ENCODE measurements at places on chromosomes 3 and 15.

- no peak for DNase-seq
Measured at GRCh38 chr3:167810236-167810635, 74.7 kb downstream of the SERPINI1 start.

- DNase-seq: no peak
Measured at GRCh38 chr3:4999531-5000184, 20.4 kb downstream of the BHLHE40 start.

DNA sequence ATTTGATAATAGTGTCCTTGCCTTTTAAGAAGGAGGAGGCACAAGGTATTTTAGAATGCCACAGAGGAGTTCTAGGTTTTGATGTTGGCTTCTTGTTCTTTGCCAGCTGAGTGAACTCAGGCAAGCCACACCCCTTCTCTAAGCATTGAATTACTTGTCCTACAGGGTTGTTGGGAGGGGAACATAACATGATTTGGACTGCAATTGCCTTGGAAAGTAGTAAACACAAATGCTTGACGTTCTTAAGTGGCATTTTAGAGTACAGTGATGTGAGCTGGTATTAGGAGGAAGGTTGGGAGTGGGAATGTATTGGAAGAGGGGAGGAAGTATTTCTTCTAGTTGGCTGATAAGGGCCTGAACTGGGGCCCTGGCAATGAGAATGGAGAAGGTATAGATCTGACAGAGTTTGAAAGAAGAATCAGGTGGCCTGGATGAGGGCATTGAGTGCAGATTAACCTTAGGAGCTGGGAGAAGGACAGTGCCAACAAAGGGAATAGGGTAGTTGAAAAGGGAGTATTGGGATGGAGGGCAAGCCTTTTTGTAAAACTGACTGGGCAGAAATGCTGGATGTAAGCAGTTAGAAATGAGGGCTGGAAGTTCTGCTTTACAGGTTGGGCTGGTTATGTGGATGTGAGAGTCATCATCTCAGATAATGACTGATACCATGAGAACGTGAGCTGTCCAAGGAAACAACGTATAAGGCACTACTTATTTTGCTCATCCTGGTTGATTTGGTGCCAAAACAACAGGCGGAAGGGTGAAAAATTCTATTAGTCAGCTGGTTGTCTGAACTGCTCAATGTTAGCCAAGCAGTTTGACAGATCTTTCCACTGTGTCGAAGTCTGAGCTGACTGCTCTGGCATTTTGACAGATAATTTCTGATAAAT, 16.7 kb downstream of the KAT2B start:
- no peak for DNase-seq

DNA sequence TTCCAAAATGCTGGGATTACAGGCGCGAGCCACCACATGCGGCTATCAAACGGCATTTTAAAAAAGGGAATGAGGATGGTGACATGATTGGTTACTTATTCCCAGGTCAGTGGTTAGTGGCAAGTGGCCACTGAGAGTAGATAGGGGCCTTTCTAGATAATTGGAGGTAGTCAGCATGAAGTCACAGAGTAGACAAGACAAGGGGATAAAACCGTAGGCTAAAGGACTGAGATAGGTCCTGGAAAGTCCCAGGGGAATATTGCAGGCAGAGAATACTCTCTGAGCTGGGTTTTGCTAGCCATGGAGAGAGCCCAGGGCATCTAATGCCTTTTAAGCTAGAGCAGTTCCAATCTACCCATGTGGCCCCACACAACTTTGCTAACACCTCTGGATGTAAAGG, 52.2 kb downstream of the KCNAB1 start:
- DNase-seq: no peak

DNA sequence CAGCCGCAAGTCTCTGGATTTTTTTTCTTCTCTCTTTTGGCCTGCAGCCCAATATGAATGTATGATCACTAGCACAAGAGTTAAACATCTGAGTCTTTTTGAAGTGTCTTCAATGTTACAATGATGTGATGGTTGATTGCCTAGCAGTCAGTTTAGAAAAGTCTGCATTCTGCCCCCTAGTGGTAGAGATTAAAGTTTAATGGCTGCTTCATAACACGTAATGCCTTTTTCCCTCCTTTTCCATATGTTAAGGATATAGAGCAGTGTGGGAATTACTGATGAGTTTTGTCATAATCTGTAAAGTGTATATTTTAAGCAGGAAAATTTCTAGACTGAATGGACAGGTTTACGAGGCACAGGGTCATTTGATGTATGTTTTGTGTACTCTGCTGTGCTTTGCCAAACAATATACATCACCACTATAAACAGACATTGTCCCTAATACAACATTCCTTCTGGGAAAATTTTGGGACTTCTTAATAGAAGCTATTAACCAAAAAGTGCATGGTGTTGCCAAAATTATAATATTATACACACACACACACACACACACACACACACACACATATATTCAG, 1038.5 kb upstream of the NR2F2 start:
- DNase-seq: peak; percentile 17

- no peak for DNase-seq
Measured at GRCh38 chr3:178777718-178778411, 241.6 kb downstream of the KCNMB2 start.

GRCh38 chr15:86373147-86373546, 293.5 kb downstream of the AGBL1 start:
- DNase-seq: no peak

- DNase-seq: peak; percentile 80
Measured at GRCh38 chr3:126679318-126679751, 24.4 kb upstream of the TXNRD3 start.

GRCh38 chr15:94532226-94532625, 300.9 kb downstream of the MCTP2 start:
- DNase-seq: no peak

- DNase-seq: peak; percentile 51
Measured at GRCh38 chr3:36729204-36730056, 34.9 kb downstream of the DCLK3 start.

DNA sequence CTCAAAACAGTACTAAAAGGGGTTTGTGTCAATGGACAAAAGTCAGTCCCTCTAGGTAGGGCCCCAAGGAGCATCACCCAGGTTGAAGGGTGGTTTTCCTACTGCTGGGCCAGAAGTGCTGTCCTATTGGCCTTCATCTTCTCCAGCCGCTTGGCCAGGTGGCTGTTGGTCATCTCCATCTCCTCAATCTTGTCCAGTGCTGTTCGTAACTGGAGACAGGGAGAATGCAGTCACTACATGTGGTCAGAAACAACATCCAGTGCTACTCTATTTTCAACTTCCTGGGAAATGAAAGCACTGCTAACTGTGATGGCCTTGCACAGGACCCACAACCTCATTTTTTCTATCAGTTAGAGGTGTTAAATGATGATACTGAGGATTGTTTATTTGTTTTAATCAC, 60.4 kb downstream of the MLH1 start:
- no peak for DNase-seq

GRCh38 chr15:81106560-81106959, 27.5 kb upstream of the CFAP161 start:
- peak; percentile 61 for DNase-seq

DNA sequence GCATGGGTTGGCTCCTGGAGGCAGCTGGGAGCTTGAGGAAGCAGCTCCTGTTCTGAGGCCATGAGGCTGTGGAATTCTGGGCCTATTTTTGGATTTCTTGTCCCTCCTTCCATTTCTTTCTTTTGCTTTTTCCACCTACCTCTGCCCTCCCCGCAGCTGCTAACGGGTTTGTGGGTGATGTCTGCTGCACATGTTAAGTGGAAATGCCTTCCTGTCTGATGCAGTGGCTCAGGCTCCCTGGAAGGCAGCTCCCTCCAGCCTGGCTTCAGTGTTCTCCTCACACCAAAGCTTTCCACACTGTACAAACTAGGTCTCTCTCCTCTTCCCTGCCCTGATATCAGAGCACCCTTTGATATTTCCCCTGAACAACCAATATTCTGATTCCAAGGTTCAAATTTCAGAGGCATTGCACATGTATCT, 33.8 kb upstream of the ESYT3 start:
- no peak for DNase-seq

DNA sequence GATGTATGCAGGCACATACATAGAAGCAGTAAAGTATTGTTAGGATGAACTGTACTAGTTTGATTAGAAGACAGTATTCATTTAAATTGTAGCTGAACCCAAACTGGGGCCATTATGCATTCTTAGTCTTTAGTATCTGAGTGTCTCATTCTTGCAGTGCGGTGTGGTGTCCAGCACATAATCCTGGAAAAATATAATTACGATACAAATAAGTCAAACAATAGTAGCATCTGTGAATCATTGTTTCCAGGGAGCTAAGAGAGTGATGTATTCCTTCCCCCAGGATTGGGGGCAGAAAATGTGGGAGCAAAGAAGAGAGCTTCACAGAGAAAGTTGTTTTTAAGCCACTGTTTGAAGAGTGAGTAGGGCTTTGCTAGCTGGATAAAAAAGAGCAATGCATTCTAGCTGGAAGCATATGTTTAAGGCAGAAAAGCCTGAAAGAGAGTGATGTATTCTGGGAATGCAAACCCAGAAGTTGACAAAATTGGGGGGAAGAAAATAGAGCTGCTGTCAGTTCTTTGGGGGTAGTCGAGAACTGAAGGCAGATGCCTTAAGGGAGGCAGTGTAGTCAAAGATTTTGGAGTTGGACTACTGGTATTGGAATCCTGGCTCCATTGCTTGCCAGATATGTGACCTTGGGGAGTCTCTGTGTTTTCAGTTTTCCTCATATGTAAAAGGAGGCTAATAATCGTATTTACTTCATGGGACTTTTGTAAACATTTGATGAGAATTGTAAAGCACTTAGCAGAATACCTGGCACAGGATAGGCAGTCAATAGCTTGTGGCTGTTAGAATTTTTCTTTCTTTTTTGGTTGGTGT, 14.1 kb downstream of the SLMAP start:
- no peak for DNase-seq

- DNase-seq: peak; percentile 84
Measured at GRCh38 chr15:99059010-99059981, 45.6 kb upstream of the SYNM start.

GRCh38 chr3:122353215-122353614, 28.2 kb downstream of the CSTA start:
- no peak for DNase-seq

DNA sequence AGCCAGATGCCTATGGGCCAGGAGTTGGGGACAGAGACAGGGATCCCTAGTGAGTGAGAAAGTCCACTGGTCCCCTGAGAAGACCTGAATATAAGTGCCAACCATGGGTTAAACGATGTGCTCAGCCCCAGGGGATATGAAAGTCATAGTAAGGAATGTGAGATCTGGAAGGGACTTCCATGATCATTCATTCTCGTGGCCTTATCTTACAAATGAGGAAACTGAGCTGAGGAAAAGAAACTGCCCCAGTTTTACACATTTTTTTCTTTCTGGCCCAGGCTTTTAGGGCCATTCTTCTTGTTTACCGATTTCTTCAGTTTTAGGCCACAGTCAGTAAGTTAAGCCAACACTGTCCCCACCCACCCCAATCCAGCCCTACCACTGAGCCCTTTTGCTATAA, 11.1 kb downstream of the CD80 start:
- DNase-seq: no peak

DNA sequence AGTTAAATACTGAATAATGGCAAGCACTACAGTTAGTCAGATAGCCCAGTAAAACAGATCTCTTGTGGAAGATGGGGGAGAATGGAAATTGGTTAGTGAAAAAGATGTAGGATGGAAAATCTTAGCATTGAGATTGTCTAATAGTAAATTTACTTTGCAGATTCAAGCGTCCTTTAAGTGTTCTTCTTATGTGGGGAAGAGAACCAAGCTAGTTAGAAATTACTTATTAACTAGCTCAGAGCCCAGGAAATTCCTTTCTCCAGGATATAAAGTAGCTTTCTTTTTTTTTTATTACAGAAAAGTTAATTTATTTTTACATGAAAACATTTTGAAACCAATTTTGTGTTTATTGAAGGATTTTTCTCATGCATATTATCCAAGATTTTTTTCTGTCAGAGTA, 36.7 kb downstream of the TIPARP start:
- no peak for DNase-seq

DNA sequence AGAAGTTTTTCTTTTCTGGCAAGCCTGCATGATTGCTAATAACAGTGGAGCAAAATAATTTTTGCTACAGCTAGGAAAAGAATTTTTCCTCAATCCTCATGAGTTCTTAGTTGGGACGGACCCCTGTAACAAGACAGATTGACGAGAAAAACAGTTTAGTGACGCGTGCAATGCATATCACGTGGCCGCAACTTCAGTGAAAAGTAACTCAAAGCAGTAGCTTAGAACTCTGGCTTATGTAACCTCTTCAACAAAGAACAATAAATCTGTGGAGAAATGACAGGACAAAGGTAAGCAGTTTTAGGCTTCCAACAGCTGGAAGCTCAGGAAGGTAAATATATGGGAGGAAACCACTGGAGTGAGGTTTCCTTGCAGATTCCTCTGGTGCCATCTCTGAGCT, 19.7 kb downstream of the FAM107A start:
- DNase-seq: no peak

DNA sequence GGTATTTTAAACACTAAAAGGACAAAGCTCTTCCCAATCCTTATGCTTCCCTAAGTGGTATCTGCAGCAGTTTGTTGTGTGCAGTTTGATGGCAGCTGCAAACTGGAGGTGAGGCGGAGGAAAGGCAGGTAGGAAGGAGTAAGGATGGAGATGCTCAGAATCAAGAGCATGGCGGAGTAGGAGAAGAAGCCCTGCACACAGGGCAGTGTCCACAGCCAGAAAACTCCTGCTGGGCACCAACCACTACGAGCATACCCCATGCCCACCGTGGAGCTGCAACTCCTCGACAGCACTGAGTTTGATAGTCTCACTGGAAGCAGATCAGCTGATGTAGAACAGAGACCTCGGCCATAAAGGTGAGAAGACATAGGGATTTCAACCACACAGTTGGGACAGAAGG, 30.3 kb upstream of the ESYT3 start:
- no peak for DNase-seq

Data from frontal cortex (tissue), 4 donors.